Heart right ventricle (tissue), 16 donors: ENCODE measurements at places on chromosomes 12 and 14. TPM values are rescaled to one million over a fixed set of nuclear protein-coding genes. Genes with fewer than 3 reads are reported as not detected.

The GPR135 gene
- 2.4 TPM for total RNA-seq

GRCh38 chr14:30521899-30522736 lies 36.8 kb upstream of the G2E3 start:
- DNase-seq = no peak

DNA sequence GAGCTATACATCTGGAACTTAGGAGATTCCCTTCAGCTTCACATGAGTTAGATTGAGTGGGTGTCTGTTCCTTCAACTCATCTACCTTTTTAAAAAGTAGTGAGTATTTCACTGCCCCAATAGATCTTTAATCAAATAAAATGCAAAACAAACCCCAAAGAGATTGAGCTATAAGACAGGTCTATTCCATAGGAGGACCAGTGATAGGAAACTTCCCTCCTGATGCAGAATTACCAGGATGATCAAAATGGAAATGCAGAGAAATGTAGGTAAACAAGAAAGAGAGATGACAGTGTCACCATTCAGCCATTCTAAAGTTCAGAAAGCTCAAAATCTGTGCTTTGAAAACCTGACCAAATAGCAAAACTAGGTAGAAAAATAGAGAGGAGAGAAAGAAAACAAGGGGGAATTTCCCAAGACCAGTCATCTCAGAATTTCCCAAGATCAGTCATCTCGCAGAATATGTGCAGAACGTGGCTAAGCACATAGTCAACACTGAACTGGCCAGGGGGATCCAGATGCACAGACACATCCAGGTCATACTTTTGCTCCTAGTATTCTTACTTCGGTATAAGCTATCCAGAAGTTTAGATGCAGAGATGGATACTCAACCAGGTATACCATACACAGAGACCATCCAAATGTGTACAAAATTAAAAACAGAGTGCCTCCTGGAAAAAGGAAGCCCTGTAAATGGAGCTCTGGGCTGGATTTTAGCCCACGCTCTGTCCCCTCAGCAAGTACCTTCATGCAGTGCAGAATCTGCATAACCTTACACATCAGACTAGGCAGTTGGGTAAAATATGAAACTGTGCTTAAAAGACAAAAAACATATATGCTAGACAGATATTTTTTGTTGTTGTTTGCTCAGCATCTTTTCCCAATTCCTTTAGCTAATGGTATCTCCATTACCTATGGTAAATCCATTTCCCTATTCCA lies 27.4 kb downstream of the SLC41A2 start:
- DNase-seq = no peak

DNA sequence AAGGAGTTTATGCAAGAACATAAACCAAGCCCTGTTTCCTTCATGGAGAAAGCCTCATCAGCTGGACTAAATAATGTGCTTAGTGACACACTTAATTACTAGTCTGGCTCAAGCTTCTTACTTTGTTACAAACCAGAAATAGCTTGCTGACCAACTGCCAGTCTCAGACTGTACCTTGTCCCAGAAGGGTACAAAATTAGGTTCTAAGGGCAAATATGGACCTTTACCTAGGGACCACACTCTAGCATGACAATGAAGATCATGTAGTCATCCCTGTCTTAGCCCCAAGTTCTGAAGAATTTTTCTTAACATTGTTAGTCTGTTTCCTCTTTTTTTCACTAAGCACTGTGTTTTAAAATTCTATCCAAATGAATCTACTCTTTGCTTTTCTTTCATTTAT lies 2.2 kb downstream of the AMN1 start:
- no peak for DNase-seq

GRCh38 chr12:82326905-82327503 lies 31.2 kb downstream of the CCDC59 start:
- no peak for DNase-seq

DNA sequence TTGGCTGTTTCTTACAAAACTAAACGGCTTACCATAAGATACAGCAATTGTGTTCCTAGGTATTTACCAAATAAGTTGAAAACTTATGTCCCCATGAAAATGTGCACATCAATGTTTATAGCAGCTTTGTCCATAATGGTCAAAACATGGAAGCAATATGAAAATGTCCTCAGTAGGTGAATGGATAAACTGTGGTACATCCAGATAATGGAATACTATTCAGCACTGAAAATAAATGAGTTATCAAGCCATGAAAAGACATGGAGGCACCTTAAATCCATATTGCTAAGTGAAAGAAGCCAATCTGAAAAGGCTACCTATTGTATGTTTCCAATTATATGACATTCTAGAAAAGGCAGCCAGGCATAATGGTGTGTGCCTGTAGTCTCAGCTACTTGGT lies 40.7 kb downstream of the CFL2 start:
- no peak for DNase-seq

GRCh38 chr14:50892255-50892654 lies 20.4 kb downstream of the ABHD12B start:
- no peak for DNase-seq
